ENCODE measurements at places on chromosomes 11 and 22.

DNA sequence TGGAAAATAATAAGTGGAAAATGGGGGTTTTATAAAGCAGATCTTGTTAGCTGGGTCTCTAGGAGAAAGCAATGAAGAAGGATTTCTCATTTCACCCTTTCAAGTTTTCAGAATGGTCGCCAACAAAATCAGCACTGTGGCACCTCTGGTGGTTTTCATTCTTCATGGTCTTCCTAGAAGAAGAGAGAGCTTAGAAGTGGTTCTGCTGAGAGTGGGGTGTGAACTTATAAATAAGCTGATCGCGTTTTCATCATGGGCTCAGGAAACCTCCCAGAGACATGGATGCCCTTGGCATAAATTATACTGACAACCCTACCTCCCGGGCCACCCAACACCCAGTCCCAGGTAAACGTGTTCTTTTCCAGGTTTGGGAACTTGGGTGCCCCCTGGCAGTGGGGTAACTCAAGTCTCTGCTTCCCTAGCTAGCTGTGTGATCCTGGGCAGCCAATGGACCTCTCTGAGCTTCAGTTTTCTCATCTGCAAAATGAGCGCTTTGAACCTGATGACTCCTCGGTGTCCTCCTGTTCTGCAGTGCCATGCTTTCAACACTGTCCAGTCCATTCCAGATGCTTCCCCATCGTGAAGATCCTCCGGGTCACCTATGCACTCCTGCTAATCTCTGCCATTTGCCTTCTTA is 72.6 kb upstream of the GRAMD1B start:
- no peak for DNase-seq

- DNase-seq: no peak
These were observed 98.2 kb downstream of the INSC start for GRCh38 chr11:15212876-15213275.

DNA sequence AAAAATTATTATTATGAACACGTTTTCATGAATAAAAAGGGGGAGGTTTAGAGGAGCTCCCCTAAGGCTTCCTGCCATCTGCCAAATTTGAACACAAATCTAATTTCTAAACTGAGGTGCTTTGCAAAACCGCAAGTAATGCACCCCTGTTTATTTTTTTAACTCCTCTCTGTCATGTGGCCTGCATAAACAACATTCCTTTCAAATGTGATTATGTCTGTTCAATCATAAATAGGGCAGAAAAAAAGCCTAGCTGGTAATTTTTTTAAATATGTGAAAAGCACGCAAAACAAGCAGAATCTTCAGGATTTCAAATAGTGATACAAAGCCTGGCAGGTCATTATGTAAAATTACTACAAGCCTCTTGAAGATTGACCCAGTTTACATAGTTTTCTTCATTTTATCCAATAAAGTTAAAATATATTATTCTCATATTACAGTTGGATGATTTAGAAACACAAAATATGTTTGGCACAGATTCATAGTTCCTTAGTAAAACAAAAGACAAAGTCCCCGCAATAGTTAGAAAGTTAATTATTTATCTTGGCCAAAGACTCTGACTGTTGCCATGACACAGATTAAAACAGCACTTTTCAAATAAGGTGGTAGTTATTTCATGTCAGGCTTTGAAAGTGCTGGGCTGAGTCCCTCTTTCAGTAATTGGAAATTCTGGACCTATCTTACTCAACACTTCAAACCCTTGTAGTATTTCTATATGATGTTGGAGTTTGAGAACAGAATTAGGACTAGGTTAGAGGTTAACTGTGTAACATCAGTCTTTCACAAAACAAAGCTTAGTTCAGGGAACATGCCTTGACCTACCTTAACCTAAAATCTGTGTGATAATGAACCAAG is 200.3 kb upstream of the MPPED2 start:
- no peak for DNase-seq

DNA sequence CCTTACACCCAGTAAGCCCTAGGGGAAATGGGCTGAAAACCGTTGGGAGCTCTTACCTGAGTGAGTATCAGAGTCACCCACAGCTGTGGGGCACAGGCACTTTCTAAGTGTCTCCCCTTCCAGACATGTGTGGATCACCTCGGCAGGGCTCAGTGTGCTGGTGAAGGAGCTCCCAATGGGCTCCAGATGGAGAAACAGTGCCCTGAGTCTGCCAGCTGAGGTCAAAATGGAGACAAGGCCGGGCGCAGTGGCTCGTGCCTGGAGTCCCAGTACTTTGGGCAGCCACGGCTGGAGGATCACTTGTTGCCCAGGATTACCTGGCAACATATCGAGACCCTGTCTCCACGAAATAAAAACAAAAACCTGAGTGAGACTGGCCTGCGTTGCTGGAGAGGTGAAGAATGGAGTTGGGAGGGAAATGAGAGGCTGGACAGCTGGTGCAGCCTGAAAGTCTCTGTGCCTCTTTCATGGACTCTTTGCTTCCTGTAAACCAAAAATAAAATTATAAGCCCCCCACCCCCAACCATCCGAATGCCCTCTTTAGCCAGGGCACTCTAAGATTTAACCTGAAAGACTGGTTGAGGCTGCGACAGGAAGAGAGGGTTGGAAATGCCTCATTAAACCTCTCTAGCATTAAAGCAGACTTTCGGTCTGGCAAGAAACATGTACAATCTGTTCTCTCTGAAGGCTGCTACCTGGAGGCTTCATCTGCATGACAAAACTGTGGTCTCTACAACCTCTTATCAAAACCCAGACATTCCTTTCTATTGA is 111.8 kb downstream of the SNX19 start:
- DNase-seq: no peak

DNA sequence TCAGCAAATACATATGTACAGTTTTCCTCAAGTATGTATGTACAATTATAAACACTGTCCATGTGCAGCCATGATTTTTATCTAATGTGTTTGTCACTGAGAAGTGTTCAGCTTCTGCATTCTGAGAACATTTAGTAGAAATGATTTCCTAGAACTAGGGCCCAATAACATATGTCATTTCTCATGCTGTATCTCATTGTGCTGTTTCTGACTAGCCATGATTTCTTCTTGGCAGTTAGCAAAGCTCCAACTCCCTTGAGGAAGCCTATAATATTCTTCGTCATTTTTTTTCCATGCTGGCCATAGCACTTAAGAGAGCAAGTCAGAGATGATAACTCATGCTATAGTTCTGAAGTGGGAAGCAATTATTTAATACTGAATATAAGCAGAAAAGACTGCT is 187.8 kb downstream of the DDX10 start:
- DNase-seq: no peak

GRCh38 chr11:64359712-64360445 is 917 bp downstream of the RPS6KA4 start:
- no peak for DNase-seq

DNA sequence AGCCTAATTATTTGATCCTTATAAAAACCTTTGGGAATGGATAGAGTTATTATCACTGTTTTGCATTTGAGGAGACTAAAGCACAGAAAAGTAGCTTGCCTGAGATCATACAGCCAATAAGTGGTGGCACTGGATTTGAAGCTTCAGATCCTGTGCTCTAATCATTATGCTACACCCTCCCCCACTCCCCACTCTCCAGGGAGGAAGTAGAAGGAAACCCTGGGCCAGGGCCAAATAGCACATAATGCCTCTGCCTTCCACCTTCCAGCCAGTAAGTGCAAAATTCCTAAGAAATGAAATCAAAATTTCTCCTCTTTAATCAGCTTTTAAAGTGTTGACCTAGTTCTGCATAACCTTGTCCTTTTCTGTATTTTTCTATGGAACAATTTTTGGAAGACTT is 61.6 kb downstream of the SIK2 start:
- DNase-seq: peak; percentile 46

- no peak for DNase-seq
These were observed 541.7 kb downstream of the METTL15 start for GRCh38 chr11:28649922-28650321.

DNA sequence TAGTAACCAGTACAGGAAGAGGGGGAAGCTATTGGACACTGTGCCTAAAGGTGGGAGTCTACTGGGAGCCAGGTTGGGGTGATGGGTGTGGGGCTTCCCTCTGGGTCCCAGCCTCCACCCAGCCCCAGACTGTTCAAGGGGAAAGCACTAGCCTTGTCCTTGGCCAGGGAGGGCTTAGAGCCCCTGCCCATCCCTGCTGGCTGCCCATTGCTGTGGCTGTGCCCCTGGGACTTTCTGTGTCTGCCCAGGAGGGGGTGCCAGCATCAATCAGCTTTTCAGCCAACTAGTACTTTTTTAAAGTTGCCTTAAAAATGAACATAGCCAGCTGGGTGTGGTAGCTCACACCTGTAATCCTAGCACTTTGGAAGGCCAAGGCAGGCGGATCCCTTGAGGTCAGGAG is 19.9 kb downstream of the INCENP start:
- no peak for DNase-seq

DNA sequence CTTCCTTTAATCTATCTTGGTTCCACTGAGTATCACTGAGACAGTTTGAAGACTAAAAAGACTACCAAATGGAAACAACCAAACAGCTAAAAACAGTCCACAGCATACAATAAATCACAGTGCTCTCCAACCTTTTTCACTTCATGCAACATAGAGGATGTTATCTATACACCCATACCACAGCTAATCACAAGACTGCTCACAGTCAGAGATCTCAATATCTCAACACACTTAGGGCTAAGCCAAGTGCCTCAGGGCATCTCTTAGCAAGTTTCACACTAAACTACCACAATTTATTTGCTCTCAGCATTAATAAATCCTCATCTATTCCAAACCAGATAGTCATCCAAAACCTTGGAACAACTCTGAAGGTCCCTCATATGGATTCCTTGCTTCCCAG is 129.4 kb downstream of the SBF2 start:
- DNase-seq: no peak

DNA sequence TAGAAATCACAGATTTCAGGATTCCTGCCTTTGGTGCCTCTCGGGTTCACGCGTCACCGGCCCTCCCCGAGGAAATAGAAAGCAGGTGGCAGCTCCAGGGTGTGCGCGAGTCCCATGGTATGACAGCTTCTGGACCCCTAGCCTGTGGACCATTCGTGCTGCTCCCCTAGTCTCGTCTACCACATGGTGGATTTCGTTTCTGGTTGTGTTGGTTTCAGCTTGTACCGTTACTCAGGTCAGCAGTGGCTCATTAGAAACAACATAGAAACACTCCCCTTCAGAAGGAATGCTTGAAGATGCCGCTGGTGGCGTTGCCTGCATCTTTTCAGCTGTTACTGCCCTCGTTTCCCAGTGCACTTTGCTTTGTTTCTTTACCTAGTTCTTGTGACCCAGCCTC is 700 bp downstream of the TTC17 start:
- DNase-seq: peak; percentile 15

DNA sequence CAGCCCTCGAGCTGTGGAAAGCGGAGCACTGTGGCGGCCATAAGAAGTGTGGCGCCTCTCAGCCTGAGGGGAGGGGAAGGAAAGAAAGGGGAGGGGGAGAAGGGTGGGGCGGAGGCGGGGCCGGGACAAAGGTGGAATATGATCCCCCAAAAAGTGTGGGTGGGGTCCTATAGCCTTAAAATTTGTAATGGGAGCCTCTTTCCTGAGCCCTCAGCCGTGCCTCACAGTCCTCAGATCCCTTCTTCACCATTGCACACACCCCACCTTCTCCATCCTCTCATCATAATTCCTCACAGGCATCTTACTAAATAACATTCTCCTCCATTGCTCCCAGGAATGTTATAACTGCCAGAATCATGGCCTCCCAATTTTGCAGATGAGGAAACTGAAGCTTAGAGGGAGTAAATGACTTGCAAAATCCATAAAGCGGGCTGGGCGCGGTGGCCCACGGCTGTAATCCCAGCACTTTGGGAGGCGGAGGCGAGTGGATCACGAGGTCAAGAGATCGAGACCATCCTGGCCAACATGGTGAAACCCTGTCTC is 600 bp upstream of the RAB6A start:
- DNase-seq: no peak

DNA sequence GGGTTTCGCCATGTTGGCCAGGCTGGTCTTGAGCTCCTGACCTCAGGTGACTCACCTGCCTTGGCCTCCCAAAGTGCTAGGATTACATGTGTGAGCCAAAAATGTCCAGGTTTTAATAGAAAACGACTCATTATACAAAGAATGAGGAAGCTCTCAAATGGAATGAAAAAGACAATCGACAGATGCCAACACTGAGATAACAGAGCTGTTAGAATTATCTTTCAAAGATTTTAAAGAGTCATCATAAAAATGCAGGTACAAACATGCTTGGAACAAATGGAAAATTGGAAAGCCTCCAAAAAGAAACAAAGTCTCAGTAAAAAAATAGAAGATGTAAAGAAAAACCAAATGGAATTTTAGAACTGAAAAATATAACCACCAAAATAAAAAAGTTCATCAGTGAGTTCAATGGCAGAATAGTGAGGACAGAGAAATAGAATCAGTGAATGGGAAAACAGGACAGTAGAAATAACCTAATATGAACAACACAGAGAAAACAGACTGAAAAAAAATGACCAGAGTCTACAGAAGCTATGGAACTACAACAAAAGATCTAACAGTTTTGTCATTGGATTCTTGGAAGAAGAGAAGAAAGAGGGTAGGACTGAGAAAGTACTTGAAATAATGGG is 10.9 kb downstream of the GAB2 start:
- DNase-seq: no peak

- DNase-seq: no peak
These were observed 9.9 kb upstream of the MYEOV start for GRCh38 chr11:69284081-69284511.

GRCh38 chr11:119422809-119423508 is at the start of gene THY1:
Gene THY1, minus strand, starts transcription at chr11:119423172. Its CDS starts 2,267 bp downstream, at chr11:119420905.
- peak; percentile 84 for DNase-seq

DNA sequence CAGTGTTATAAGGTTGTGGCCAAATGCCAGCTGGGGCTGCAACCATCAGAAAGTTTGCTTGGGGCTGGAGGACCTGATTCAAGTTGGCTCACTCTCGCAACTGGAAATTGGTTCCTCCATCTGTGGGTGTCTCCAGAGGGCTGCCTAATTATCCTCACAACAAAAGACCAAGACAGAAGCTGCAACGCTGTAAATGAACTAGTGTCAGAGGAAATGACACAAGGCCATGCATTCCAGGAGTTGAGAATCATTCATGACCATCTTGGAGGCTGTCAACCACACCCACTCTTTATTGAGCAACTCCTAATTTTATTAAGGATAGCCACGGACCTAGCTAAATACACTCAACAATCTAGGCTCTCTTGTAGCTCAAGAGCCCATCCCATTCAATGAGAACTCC is 1060.8 kb downstream of the OPCML start:
- no peak for DNase-seq

DNA sequence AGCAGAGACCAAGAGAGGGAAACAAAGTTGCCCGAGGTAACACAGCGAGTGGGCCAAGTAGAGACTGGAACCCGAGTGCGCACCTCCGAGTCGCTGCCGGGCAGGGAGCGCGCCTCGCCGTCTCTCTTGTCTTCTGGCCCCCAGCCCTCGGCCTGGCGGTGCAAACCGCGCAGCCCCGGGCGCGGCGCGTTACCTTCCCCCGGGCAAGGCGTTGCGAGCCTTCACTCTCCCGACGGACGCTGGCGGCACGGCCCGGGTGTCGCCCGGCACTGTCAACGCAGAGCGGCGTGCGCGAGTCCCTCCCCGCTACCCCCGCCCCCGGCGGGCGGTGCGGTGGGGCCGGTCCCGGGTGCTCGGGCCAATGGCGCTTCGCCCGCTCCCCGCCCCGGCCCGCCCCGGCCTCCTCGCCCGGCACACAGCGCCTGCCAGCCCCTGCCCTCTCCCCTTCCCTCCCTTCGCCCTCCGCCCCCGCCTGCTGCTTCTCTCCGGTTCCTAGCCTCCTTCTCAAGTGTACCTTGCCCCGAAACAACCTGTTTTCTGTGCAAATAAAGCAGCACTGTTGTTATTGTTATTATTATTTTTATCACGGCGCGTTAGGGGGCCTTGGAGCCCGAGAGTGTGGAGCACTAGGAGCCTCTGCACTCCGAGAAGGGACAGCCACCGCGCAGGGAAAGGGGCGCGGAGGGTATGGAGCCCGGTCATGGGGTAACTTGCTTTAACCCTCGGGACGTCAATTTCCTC is at the start of gene SYTL2:
Gene SYTL2 (minus strand): TSS at position 271 of the 741 bp plus-strand sequence. CDS start 53,416 bp downstream, outside the sequence.
- DNase-seq: peak; percentile 70

All from BE2C (cell line).